ENCODE measurements at places on chromosomes 5 and 9. TPM values are rescaled to one million over a fixed set of nuclear protein-coding genes. Genes with fewer than 3 reads are reported as not detected.

SLC22A4 gene
- total RNA-seq, result 1.3 TPM

FGF18 gene
- total RNA-seq, result not detected

TMC1 gene
- 0.29 TPM for total RNA-seq

ERGIC1 gene
- total RNA-seq, result 173 TPM

C9orf153 gene
- total RNA-seq, result not detected

PCDHB11 gene
- 0.59 TPM for total RNA-seq

FOXE1 gene
- not detected for total RNA-seq

IRX2 gene
- total RNA-seq, result 0.12 TPM

GTF2H2C gene
- 16.0 TPM for total RNA-seq

ADAM19 gene
- total RNA-seq, result 12.8 TPM

FAM169A gene
- total RNA-seq, result 5.0 TPM

SOX30 gene
- total RNA-seq, result 0.42 TPM

PCDHB3 gene
- total RNA-seq, result 0.40 TPM

DBH gene
- total RNA-seq, result not detected

CRB2 gene
- 0.69 TPM for total RNA-seq

DMGDH gene
- total RNA-seq, result 1.4 TPM

SLC25A48 gene
- 4.1 TPM for total RNA-seq

LOX gene
- total RNA-seq, result 2.0 TPM

PRSS3 gene
- 191 TPM for total RNA-seq

TMEM174 gene
- not detected for total RNA-seq

GGTA1 gene
- 0.94 TPM for total RNA-seq

Measured in colonic mucosa (tissue), 4 donors.